Common myeloid progenitor, CD34-positive (primary cell): ENCODE measurements at places on chromosomes 12 and 14.

DNA sequence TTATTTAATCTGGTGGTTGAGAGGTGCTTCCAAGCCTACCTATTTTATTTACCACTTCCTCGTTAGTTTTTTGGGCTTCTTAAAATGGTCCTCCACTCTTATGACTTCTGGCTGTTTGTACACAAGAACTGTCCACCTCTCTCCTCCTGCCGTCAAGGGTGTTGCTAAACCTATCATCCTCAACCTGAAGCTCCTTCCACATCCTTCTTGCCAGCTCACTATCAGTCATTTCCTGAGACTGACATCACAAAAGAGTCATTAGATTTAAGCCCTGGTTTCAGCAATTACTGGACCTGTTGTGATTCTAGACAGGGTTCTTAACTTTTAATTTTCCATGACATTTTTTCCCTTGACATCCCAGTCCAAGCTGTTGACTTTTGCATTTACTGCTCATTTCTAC lies 91.9 kb downstream of the BICD1 start:
- H3K27ac ChIP-seq, result no peak overlapping the region
- DNase-seq, result peak; percentile 7
- peaks cover 3% of the 10 kb centered on the region for H3K4me1 ChIP-seq
- no peak overlapping the region for H3K4me3 ChIP-seq
- H3K36me3 ChIP-seq, result no peaks in the 10 kb centered on the region

DNA sequence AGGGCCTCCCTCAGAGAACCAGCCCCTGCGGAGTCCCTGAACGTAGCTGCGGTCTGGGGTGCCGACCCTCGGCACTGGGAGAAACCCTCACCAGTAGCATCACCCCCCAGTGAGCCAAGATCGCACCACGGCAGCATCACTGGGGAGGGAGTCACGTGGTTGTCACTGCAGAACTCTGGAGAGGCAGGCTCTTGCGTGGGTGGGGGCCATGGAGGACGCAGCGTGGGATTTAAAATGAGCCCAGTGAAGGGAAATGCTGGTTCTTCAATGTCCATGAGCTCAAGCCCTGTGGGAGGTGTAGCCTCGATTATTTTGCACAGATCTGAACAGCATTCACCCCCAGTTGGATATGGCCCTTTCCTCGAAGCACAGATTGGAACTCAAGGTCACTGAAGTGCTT lies 3.9 kb upstream of the GALNT9 start:
- DNase-seq, result no peak
- no peaks in the 10 kb centered on the region for H3K36me3 ChIP-seq
- peaks cover 3% of the 10 kb centered on the region for H3K4me1 ChIP-seq
- H3K4me3 ChIP-seq, result no peak overlapping the region
- peaks cover 15% of the 10 kb centered on the region for H3K27me3 ChIP-seq

- no peaks in the 10 kb centered on the region for H3K36me3 ChIP-seq
- no peak overlapping the region for H3K4me3 ChIP-seq
- H3K27ac ChIP-seq, result no peak overlapping the region
Observed at GRCh38 chr12:466762-467161, 7.0 kb downstream of the B4GALNT3 start.

DNA sequence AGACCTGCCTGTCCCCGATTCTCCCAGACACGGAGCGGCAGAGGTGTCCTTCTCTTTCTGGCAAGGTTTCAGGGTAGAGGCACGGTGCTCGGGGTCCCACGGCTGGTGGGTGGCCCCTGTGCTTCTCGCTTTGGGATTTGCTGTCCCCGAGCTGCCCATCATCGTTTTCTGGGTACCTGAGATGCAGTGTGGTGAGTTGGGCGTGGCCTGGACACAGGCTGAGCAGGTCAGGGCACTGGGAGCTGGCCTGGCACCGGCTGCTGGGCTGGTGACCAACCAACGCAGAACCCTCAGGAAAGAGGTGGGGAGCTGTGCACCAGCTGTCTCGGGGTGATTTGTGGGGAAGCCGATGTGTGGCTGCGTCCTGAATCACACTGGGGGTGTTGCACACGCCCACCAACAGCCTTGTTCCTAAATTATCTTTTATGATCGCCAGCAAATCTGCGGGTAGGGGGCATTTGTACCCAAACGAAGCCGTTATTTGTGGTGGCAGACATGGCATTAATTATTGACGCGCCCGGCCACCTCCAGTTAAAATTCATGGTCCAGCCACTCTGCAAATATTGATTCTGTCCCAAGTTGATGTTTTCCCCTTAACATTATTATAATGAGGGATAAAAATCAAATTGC lies 61.0 kb downstream of the KIF26A start:
- no peak overlapping the region for H3K4me3 ChIP-seq
- no peak for DNase-seq
- no peaks in the 10 kb centered on the region for H3K36me3 ChIP-seq
- H3K4me1 ChIP-seq, result no peaks in the 10 kb centered on the region

DNA sequence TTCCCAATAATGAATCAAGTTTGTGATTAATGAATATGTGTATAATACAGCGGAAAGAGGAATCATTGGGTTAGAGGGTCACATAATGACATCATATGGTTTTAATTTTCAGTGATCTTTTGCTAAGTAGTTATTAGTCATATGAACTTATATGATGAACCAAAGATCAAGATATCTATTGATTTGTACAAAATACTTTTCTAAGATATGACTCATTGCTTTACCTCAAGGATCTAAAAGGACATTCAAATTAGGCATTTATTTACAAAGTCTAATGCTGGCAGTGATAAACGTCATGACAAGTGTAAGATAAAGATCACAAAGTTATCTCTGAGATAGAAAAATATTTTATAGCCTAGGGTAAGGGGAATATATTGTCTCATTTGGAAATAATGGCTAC lies 417.8 kb downstream of the RPL10L start:
- no peak overlapping the region for H3K27ac ChIP-seq
- no peaks in the 10 kb centered on the region for H3K36me3 ChIP-seq
- H3K4me3 ChIP-seq, result no peak overlapping the region

- peak overlapping the region; percentile 68 for H3K4me3 ChIP-seq
- no peaks in the 10 kb centered on the region for H3K27me3 ChIP-seq
- H3K27ac ChIP-seq, result peak overlapping the region; percentile 67
Observed at GRCh38 chr12:132085291-132085635, 58.9 kb downstream of the DDX51 start.
